Jurkat, Clone E6-1 (cell line): ENCODE measurements at places on chromosomes 6 and 20.

- DNase-seq: no peak
Observed at GRCh38 chr20:10137032-10137431, 81.6 kb upstream of the SNAP25 start.

DNA sequence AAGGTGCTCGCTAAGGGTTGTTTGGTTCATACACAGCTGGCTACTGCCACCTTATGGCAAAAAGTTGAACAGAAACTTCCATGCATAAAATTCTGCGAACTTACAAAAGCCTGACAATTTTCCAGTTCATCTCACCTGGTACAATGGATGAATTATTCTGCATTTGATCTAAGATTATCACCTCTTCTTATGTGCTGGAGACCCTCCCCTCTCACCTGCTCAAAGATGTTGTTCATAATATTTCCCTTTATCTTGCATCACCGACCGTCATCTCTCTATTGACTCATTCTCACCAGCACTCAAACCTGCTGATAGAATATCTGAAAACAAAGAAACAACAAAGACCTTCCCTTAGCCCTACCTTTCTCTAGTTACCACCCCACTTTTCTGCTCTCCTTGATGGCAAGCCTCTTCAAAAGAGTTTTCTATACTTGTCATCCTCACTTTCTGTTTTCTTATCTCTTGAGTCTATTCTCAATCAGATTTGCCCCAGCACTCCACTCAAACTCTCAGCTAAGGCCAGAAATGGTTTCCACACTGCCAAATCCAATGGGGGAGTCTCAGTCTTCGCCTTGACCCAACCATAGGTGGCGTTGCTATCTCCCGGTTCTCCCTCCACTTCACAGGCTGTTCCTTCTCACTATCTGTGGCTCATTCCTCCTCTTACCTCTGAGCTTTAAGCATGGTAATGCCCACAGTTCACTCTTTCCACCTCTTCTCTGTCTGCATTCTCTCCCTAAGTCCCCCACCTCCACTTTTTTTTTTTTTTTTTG lies 25.8 kb downstream of the SNRNP48 start:
- DNase-seq: peak; percentile 45

DNA sequence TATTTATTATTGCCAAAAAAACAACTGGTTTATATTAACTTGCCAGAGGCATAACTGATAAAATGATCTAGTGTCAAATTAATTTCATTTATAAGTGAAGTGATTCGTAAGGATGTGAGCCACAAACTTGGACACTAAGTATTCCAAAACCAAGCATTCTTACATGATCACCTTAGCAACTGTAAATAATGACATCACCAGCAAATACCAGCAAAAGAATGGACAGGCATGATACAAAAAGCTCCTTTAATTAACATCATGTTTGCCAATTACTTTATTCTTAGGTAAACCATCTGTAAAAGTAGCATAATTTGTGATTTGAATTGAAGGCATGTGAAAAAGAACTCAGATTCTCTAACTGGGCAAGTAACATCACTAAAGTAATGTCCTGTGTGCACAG lies 17.2 kb upstream of the FNDC1 start:
- no peak for DNase-seq

DNA sequence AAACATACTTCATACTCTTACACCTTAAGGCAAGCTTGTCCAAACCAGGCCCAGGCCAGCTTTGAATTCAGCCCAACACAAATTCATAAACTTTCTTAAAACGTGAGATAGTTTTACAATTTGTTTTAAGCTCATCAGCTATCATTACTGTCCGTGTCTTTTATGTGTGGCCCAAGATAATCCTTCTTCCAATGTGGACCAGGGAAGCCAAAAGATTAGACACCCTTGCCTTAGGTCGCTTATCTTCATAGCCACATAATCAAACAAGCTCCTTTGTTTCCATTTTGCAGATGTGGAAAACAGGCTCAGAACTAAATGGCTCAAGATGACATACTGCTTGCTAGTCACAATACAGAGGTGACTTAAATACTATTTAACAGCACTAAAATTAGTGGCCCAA lies 6.0 kb downstream of the SALL4 start:
- DNase-seq: no peak

DNA sequence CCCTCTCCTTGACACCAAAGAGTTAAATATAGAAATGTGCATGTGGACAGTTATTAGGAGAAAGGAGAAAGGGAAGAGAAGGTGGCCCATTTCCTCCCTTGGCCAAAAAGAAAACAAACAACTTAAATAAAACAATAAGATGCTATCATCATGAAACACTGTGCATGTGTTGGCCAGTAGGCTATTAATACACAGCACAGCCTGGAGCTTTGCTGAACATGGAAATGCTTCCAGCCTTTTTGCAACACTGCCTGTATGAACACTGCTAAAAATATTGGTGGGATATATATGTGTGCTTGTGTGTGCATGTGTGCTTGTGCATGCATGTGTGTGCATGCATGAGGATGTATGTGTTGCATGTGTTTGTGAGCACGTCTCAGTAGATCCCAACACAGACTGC lies 100.4 kb downstream of the LY86 start:
- DNase-seq: no peak

- DNase-seq: no peak
Observed at GRCh38 chr6:106740287-106740686, 110.9 kb downstream of the QRSL1 start.

DNA sequence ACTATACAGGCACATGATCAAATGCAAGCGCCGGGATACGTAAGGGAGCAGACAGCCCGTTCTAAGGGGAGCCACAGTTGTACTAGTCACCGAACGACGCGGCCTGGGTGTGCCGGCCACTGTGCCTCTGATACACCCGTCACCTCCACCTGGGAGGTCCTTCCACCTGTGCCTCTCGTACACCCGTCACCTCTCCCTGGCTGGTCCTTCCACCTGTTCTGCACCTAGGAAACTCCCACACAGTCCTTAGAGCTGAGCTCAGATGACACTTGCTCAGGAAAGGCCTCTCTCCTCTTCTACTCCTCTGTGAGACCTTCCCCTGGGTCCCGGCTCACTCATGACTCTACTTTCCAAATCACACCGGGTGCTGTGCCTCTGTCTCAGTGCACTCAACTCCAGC lies 245.0 kb downstream of the TTLL2 start:
- DNase-seq: no peak

DNA sequence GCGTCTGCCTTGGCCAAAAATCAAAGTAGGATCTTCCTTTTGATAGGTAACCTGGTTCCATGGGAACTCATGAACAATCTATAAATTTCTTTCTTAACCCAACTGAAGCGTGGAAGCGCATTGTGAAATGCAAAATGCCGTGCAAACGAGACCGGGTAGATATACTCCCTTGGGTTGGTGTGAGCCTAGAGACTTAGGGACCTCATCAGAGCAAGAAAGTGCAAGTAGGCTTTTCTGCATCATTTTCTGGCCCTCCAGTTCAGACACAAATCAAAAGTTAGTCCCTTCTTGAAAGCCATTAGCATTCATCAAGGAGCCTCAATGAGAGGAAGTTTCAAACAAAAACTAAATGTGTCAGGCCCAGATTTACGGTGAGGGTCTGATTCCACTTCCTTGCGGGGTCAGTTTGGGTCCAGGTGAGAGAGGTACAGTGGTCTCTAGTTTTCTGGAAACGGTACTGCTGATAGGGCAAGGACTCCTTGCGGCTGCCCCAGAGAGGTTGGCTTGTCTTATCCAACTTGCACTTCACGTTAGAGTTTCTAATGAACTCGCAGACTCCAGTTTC lies 5.3 kb upstream of the ZNF184 start:
- DNase-seq: peak; percentile 11

GRCh38 chr6:16338577-16339264 lies 100.3 kb downstream of the GMPR start:
- DNase-seq: no peak

DNA sequence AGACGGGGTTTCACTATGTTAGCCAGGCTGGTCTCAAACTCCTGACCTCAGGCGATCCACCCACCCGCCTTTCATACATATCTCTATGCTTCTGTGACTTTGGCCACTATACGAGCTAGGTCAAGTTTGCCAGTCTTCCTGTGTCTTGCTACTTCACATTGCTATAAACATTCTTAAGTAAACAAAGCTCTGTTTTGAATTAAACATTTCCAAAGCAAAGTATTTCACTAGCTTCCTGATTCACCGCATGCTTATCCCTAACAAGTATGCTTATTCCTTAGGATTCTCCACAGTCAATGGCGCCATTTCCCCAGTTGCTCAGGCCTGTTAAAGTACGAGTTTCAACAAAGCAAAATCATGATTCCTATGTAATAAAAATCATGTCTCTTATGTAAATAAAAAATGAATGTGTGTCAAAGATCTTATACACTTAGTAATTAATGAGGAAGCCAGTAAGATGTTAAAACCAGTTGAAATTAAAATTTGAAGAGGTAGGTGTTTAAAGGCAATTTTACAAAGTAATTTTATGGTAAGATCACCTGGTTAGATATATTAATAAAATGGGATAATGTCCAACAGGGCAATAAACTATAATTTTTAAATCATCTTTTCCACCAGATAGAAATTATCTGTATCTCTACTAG lies 88.5 kb downstream of the PRKN start:
- no peak for DNase-seq

DNA sequence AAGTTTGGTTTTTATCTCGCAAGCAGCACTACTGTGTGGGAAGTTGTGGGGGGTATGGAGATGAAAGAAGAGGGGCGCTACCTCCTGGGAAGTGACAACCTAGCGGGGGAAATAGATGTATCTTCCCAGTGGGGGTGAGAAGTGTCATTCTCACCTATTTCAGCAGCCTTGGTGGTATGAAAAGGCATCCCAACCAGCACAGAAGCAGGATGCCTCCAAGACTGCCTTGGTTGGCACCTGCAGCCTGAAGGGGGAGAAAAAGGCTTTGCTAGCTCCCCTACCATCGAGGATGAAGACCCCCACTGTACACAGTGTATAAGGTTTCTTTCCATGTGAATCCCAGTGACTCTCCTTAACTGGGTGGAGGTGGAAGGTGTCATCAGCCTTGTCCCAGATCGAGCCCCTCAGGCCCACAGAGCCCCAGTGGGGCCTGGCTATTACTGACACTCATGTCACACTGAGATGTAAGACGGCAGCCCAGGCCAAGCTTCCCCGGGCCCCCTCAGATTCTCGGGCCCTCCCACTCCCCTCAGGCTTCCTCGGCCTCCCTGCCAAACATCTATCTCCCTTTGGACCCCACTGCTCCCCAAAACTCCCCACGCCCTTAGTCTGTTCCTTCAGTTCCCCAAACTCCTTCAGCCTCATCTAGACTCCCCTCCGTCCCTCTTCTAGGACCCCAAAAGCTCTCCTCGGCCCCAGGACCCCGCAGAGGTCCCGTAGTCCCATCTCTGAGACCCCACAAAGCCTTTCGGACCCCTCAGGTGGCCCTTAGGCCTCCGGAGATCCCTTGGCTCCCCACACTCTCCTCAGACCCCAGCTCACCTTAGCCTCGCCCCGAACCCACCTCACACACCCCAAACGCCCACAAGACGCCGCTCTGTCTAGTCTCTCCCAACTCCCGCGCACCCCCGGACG lies 688 bp downstream of the COMMD7 start:
- peak; percentile 24 for DNase-seq

- DNase-seq: no peak
Observed at GRCh38 chr20:63546256-63546955, 1.1 kb downstream of the SRMS start.

DNA sequence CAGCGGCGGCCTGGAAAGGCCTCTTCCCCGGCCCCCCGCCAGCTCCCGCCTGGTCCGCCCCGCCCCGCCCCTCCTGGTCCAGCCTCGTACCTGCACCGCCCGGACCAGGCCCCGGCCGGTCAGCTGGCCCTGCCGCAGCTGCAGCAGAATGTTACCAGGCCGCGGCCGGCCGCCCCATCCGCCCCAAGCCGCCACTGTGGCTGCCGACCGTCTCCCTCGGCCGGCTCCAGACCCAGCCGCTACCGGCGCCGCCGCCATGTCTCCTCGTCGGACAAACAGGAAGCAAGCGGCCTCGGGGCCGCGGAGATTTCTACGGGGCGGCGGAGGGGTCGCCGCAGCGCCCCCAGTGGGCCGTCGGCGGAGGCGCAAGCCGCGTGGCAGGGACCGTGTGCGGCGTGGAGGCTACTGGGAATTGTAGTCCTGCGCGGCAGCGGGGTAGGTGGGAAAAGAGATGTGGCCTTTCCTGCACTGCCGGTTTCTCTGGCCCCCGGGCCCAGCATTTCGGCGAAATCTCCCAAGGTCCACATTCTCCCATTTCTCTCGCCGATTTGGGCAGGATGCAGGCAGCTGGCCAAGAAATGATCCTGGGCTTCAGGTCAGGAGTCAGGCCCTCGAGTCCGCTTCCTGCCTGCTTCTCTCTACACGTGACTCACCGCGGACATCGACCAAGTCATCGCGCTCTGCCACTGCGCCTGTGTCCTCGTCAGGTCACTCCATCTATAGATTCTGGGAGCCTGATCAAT lies at the start of gene TRPC4AP:
Gene TRPC4AP (minus strand): TSS at position 284 of the 743 bp plus-strand sequence. CDS start 26 bp downstream, at position 258.
- DNase-seq: peak; percentile 85

- DNase-seq: no peak
Observed at GRCh38 chr20:62010551-62011402, 54.9 kb downstream of the TAF4 start.

DNA sequence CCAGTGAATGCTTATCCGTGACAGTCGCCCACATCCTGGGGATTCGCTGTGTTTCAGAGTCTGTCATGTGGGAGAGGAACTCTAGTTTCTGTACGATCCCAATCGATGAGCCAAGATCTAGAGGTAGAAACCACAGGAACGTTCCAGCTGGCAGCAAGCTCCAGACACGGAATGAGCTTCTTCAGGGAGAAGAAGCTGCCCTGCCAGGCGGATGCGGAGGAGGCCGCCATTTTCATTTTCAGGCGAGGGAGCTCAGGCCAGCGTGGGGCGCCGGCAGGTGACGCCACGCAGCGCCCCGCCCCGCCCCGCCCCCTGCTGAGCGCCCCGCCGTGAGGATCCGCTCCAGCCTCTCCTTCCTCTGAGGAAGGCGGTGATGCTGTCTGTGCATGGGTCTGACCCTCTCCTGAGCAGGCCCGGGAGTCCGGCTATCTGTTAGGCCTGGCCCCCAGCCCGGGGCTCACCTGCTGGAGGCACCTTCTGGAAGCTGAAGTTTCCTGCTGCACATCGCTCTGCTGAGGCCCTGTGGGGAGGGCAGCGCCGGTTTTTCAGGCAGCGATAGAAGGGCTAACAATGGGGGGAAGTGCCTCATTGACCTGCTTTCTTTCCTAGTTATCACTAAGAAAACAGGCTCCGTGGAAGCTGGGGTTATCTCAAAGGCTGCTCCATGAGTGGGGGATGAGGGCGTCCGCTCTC lies 147.5 kb downstream of the ERMARD start:
- DNase-seq: no peak

DNA sequence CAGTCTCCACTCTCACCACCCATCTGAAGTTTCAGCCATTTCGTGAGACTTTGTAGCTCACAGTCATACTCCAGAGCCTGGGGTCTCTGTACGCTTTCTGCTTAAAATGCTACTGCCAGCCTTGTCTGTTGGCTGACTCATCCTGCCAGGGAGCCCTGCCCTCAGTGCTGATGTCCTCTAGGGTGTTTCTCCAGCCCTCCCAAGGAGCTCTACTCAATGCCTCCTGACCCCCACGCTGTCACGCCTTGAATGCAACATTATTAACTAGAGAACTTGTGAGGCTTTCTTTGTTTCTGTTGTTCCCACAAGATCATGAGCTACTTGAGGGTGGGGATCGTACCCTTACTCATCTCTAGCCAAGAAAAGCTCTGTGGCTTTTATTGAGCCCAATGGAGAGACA lies 20.1 kb downstream of the KIF16B start:
- DNase-seq: no peak
